ENCODE measurements at places on chromosomes 6 and 20.

DNA sequence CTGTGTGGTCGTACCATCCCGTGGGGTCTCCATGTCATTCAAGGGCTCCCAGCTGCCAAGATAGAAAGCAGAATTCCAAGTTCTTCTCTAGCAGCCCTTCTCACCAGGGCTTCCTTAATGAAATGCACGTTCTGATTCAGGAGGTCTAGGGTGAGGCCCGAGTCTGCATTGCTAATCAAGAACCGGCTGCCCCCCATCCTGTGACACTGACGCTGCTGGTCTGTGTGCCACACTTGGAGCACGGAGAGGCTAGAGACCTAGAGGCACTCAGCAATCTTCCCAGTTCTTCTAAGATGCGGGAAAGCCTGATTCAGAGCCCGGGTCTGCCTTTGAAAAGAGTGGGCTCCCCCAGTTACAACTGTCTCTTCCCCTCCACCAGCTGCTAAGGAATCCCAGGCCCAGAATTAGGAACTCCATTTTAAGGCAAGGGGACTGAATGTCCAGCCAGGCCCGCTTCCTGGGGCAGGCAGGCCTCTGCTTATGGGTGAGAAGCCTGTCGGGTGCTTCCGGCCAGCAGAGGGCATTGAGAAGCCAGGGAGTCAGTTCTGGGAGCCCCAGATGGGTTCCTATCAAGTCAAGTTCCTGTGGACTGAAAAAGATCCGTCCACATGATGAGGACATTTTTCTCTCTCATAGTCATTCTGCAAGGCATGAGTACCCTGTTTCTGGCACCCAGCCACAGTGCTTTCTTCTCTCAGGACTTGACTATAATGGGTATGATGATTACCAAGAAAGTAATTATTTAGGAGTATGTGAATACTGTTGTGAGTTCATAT is 69.8 kb upstream of the RIN2 start:
- peak; percentile 69 for DNase-seq

DNA sequence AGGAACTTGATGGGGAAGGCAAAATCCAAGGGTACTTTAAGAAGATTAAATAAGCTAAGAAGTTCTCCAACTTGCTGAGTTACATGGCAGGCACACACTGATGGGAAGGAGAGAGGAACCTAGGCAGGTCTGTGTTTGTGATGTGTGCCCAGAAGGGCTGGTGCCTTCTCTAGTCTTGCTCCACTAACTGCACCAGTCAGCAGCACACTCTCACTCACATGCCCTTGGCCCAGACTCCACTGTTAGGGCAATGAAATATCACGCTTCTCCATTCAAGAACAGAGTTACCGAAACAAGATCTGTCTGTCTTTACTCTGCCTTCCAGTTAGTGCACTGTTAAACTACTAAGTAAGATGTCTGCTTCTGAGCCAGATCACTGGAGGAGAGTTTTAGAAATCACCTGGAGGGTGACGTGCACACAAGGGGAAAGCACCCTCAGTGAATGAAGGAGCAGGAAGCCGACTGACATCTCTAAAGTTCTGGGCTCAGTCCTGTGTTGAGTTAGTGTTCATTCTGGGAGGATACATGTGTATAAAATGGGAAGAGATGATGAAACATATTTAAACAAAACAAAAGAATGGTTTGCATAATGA is 251.1 kb downstream of the FOXC1 start:
- no peak for DNase-seq

DNA sequence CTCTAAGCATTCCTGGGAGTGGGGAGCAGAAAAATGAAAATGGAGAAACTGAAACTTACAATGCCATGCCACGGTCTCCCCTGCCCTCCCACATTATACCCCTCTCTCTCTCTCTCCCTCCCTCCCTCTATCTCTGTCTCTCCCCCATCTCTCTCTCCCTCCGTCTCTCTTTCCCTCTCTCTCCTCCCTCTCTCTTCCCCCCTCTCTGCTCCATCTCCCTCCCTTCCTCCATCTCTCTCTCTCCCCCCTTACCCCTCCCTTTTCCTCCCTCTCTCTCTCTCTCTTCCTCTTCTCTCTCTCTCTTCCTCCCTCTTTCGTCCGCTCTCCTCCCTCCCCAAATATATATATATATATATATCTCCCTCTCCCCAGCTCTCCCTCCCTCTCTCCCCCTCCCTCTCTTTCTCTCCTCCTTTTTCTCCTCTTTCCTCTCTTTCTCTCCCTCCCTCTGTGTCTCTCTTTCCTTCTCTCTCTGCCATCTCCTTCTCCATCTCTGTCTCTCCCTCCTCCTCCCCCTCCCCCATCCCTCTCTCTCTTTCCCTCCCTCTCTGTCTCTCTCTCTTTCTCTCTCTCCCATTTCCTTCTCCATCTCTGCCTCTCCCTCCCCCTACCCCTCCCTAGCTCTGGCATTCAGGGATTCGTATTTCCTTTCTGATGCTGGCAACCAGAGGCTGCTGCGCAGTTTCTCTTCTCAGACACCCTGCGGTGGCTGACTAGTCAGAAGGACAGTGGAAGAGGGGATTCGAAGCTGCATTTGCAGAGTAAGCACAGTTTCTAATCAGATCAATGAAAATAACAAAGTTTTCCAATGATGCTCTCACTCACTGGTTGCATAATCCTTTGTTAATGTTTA is 13.9 kb upstream of the VAPB start:
- peak; percentile 29 for DNase-seq

- no peak for DNase-seq
Measured at GRCh38 chr6:113120582-113121285, 736.4 kb upstream of the MARCKS start.

- no peak for DNase-seq
Measured at GRCh38 chr20:50270034-50270395, 79.4 kb downstream of the CEBPB start.

- DNase-seq = no peak
Measured at GRCh38 chr20:4341804-4342485, 326.6 kb upstream of the RNF24 start.

DNA sequence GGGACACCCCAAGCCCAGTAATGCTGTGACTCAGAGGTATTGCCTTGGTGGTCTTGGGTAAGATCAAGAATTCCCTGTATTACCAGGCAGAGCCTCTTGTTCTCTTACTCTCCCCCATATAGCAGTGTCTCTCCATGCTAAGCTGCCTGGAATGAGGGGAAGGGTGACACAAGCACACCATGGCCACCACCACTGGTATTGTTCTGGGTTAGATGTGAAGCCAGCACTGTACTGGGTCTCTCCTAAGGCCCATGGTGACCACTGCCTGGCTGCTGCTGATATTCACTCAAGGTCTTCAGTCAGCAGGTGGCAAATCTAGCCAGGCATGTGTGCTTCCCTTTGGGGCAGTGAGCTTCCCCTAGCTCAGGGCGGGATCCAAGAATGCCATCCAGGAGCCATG is 36.5 kb downstream of the TAF11 start:
- DNase-seq = no peak

GRCh38 chr6:2708456-2708855 is 42.3 kb downstream of the MYLK4 start:
- no peak for DNase-seq

GRCh38 chr20:51404297-51405060 is 138.0 kb downstream of the NFATC2 start:
- DNase-seq = no peak

GRCh38 chr6:85364344-85364743 is 85.5 kb upstream of the NT5E start:
- no peak for DNase-seq

DNA sequence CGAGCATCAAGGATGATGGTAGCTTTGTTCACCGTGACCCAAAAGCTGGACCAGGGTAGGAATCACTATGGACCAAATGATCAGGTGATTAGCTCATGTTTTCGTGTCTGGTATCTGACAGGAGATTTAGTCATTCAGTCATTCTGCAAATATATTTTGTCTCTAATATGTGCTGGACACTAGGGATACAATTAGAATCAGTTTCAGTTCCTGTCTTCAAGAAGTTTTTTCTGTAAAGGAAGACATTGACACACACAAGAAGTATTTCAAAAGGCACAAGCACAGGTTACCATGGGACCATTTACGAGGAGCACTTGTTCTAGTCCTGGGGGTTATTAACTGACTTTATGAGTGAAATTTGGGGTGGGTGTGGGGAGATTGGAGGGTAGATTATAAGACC is 244.9 kb downstream of the HIVEP2 start:
- DNase-seq = no peak

DNA sequence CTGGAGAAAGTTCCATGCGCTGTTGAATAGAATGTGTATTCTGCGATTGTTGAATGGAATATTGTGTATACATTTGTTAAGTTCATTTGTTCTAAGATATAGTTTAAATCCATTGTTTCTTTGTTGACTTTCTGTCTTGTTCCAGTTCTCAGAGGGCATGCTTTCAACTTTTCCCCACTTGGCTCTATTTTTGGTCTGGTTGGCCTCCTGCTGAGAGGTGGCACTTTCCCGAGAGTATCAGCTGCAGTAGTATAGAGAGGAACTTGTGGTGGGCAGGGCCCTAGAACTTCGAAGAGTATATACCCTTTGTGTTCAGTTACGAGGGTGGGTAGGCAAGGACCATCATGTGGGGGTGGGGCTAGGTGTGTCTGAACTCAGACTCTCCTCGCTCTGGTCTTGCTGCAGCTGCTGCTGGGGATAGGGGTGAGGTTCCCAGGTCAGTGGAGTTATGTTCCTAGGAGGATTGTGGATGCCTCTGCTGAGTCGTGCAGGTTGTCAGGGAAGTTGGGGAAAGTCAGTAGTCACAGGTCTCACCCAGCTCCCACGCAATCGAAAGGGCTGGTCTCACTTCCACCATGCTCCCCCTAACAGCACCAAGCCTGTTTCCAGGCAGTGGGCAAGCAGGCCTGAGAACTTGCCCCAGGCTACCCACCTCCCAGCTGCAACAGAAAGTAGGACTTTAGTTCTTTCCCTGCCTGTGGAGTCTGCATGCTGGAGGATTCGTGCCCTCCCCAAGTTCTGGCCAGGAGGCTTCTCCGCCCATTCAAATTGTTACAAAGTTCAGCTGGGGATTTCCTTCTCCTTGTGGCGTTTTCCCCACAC is 118.9 kb upstream of the SSTR4 start:
- no peak for DNase-seq

GRCh38 chr20:52441710-52442109 is 250.1 kb upstream of the ZFP64 start:
- DNase-seq = no peak

- peak; percentile 77 for DNase-seq
Measured at GRCh38 chr6:170553534-170554012, 466 bp upstream of the PSMB1 start.

DNA sequence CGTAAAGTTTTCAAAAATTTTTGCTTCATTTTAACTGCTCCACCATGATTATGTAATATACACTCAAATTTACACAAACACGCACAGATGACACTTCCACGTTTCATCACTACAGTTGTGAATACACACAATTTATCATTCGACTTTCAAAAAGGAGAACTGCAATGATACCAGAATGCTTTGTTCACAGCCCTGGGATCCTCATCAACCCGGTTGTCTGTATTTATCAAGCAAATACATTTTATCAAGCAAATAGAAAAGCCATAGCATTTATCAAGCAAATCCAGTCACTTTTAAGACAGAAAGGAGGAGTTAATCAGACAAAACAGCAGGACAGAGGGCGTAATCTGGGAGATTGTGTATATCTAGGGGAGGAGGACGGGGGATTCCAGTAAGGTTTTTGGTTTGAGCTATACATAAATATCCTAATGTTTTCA is 20.3 kb upstream of the ABT1 start:
- no peak for DNase-seq

DNA sequence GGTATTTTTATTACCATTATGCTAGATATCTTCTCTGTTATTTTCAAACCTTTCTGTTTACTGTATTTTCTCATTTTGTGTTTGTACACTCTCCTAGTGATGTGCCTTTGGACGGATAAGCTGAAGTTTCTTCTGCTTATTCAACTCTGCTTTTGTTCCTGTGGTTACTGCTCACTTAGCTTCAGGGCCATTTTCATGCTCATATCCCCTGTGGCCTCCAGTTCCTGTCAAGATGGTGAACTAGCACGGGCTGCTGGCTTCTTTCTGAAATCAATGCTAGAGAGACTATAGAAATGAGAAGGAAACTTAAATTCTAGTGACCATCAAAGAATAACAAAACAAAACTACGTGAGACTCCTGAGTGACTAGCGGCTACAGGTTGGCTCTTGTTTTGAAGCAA is 6.8 kb upstream of the CST8 start:
- no peak for DNase-seq

Data from NCI-H146 (cell line).